ENCODE measurements at places on chromosomes 4 and X. TPM values are rescaled to one million over a fixed set of nuclear protein-coding genes. Genes with fewer than 3 reads are reported as not detected.

The MTNR1A gene
- total RNA-seq: not detected

The TRMT10A gene
- total RNA-seq: 6.7 TPM

The FAM184B gene
- total RNA-seq: not detected

The PRKG2 gene
- total RNA-seq: not detected

The TDO2 gene
- total RNA-seq: 0.90 TPM

The IL3RA gene
- total RNA-seq: 21.1 TPM

The CTAG1A gene
- not detected for total RNA-seq

The RAB41 gene
- not detected for total RNA-seq

The FOXR2 gene
- total RNA-seq: not detected

The HSPA4L gene
- total RNA-seq: 21.5 TPM

The ARL9 gene
- not detected for total RNA-seq

The DUSP9 gene
- 0.10 TPM for total RNA-seq

The HTT-AS gene
- not detected for total RNA-seq

The GSX2 gene
- total RNA-seq: 0.54 TPM

The RTL5 gene
- total RNA-seq: 0.05 TPM

The TNIP3 gene
- total RNA-seq: 0.56 TPM

The CXCR3 gene
- total RNA-seq: 45.4 TPM
